ENCODE measurements at places on chromosomes 3 and 15.

DNA sequence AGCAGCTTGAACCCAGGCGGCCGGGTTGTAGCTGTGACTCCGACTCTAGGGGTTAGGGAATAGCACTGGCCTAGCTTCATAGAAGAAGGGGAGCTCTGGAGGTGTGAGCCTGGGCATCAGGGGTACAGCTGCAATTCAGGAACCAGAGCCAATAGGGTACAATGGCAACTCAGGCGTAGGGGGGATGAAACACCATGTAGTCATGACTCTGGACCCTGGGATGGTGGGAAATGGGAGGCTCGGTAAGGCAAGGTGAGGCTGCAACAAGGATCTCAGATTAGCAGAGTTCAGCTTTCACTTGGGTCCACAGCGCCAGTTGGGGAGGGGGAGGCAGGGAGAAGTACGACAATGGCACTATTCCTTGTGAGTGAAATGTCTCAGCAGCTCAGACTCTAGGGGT is 210.2 kb upstream of the LYSMD4 start:
- no peak for DNase-seq

GRCh38 chr3:149621218-149622005 is 36.4 kb downstream of the WWTR1 start:
- DNase-seq = no peak

GRCh38 chr3:67882981-67883380 is 228.6 kb upstream of the SUCLG2 start:
- DNase-seq = no peak

- no peak for DNase-seq
These were observed 5.9 kb downstream of the LRRC28 start for GRCh38 chr15:99257107-99257750.

- DNase-seq = no peak
These were observed 165.4 kb upstream of the KCNH8 start for GRCh38 chr3:18982920-18983319.

GRCh38 chr15:29278436-29279105 is 8.9 kb upstream of the NSMCE3 start:
- no peak for DNase-seq

DNA sequence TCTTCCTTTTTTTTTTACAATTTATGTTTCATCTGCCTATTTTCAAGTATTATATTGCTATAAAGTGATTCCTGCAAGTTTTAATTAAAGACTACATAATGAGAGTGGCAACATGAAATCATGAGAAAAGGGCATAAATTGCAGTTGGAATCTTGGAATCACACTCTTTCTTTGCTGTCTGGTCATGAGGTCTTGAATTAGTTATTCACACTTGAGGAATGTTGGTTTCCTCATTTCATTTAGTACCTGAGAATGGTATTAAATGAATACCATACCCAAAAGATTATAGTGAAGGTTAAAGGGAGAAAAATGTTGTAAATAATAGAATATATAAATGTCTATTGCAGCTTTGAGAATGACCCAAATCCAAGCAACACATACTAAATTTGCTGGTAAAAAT is 25.8 kb upstream of the CNTN3 start:
- DNase-seq = no peak

DNA sequence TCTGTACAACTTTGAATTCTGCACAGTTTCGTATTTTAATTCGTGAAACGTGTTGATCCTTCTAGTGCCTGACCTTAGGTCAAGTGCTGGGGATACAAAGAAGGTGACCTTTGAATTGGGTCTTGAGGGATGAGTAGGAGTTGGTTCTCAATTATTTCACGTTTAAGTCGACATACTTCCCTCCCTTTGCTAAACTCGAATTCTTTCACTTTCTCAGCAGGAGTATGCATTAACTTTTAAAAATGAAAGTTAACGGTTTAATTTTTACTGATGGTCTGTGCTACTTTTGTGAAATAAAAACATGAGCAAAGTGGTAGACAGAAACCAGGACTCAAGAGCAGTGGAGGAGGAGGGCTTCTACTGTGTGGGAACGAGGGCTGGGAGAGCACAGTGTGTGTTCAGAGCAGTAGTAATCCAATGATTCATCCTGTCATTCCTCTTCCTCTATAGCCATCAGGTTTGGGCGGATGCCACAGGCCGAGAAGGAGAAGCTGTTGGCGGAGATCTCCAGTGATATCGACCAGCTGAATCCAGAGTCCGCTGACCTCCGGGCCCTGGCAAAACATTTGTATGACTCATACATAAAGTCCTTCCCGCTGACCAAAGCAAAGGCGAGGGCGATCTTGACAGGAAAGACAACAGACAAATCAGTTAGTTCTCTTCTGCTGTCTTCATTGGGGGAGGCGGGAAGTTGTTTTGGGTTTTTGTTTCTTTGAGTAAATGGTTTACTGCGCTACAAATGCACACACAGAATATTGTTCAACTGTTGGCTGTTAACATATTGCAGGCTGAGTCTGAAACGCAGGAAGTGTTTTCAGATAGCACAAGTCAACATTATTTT is 78.6 kb upstream of the TSEN2 start:
- no peak for DNase-seq

DNA sequence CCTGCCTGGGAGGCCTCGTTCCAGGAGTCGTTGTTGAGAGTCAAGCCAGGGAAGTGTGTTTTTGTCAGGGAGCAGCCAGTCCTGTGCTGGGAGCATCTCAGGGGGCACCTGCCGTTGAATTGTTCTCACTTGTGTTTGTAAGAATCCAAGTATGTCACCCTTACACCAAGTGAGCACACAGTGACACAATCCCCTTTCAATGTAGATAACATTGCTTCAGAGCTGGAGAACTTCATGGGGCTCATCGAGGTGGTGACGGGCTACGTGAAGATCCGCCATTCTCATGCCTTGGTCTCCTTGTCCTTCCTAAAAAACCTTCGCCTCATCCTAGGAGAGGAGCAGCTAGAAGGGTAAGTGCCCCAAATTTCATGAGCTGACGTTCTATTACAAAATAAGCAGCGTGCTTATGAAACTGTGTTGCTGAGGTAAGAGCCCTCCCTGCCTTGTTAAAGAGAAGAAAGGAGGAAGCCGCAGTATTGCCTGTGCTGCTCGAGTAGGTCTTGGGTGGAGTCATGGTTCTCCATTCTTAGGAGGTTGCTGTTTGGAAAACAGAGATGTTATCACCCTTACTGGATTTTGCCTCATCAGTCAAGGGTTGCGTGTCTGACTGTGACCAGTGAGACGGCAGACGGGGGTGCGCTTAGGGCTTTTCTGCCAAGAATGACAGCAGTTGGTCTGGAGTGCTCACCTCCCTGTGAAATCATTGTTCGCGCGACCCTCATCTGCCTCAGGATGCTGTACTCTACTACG is 108.1 kb downstream of the PGPEP1L start:
- no peak for DNase-seq

DNA sequence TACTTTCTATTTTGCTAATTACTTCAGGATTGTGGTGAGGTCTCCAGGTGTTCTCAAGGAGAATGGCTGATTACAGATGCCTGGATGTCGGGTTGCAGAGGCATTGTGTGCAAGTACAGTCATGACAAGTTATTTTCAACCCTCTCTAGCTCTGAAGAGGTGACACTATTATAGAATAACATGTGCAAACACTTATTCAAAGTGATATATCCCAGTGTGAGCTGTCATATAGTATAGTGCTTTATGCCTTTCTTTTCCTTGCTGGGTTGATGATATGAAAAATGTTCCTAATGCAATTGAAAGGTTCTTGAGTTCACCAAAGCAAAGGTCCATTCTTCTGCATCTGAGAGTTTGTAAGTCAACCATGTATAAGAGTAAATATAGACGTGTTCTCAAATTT is 167.2 kb downstream of the SPATA16 start:
- no peak for DNase-seq

- DNase-seq = peak; percentile 56
These were observed 25.1 kb downstream of the C3orf18 start for GRCh38 chr3:50542177-50543034.

DNA sequence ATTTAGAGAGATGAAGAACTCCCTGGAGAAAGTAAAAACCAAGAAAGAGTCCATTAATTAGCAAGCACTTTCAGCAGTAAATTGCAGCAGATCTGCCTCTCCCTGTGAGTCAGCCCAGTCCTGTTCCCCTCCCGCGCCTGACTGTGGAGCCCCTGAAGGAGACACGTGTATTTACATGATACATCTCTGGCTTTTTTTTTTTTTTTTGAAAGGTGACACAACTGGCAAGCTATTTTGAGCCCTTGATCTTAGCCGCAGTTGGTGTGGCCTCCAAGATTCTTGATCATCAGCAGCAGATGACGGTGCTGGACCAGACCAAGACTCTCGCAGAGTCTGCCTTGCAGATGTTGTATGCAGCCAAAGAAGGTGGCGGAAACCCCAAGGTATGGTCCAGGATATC is 271.8 kb upstream of the TPM1 start:
- no peak for DNase-seq

- DNase-seq = no peak
These were observed 41.6 kb downstream of the WDR76 start for GRCh38 chr15:43868406-43868805.

GRCh38 chr3:157865352-157866000 is 240.7 kb downstream of the SHOX2 start:
- DNase-seq = peak; percentile 4

DNA sequence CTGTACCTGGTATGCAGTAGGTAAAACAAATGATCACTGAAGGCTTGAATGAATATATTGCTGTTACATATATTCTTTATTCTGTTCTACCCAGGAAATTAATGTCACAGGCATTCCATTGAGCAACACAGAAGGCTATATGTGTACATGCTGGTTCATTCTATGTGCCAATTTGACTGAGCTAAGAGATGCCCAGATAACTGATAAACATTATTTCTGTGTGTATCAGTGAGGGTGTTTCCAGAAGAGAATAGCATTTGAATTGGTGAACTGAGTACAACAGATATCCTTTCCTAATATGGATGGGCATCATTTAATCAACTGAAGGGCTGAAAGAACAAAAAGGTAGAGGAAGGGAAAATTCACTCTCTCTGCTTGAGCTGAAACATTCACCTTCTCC is 886.8 kb downstream of the FHIT start:
- DNase-seq = no peak

DNA sequence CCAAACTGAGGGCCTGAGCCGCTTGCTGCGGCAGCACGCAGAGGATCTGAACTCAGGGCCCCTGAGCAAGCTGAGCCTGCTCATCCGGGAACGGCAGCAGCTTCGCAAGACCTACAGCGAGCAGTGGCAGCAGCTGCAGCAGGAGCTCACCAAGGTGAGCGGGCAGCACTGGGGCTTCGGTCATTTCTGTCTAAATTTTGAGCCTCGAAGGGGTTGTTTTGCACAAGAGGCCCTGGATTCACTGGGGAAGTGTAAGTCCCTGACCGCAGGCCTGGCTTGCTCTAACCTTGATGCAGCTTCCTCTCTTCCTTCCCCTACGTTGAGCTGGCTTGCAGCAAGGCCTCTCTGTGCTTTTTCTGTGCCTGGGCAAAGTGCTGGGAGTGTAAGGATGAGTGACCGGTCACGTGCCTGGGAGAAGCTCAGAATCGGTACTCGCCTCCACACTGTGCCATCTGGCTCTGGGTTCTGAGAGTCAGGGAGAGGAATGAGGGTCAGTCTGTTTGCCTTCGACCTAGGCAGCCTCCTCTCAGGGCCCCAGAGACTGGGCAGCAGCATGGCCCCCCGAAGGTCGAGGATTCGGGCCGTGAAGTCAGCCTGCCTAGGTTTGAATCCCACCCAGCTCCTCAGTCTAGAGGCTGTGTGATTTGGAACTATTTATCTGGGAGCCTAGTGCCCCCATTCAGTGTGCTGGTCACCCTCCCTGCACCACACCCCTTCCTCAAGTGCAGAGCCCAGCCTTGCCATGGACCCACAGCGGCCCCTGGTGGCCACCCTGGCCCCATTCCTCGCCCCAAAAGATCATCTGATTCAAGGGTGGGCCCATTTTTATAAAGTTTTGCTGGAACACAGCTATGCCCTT is 1.4 kb downstream of the FES start:
- DNase-seq = peak; percentile 82

DNA sequence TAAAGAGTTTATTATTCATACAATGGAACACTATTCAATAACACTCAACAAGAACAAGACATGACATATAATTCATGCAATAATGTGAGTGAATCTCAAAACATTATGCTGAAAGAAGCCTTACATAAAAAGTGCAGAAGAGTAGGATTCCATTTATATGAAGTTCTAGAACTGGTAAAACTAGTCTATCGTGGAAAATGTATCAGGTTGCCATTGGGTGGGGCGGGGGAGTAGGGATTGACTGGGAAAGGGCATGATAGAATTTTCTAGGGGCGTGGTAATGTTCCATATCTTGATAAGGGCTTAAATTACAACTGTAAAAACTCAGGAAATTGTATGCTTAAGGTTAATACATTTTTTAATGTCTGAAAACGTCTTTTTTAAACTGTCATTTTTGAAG is 247.9 kb downstream of the SATB1 start:
- DNase-seq = no peak

GRCh38 chr15:95442107-95442719 is 888.3 kb upstream of the NR2F2 start:
- no peak for DNase-seq

DNA sequence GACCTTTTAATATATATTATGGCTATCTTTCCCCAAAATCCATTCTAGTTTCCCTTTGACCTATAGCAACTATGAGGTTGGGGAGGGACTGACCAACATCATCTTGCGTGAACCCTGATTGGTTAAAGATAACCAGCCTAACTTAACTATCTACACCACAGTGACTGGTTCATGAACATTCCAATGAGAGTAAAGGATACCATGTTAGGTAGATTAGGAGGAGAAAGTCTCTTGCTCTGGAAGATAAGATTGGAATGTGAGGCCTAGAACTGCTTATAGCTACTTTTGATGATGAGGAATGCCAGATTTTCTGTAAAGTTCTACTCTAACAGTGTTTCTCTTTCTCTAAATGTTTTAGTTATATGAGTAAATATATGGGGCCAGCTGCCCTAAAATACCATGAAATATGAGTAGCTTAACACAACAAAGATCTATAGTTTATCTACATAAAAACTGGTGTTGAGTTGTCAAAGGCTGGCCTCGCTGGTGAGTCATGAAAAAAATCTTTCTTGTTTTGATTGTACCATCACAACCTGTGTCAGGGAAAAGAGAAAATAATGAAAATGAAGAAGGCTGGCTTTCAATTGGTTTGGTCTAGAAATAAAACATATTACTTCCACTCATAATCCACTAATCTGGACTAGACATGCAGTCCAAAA is 481.4 kb downstream of the NSUN3 start:
- no peak for DNase-seq

DNA sequence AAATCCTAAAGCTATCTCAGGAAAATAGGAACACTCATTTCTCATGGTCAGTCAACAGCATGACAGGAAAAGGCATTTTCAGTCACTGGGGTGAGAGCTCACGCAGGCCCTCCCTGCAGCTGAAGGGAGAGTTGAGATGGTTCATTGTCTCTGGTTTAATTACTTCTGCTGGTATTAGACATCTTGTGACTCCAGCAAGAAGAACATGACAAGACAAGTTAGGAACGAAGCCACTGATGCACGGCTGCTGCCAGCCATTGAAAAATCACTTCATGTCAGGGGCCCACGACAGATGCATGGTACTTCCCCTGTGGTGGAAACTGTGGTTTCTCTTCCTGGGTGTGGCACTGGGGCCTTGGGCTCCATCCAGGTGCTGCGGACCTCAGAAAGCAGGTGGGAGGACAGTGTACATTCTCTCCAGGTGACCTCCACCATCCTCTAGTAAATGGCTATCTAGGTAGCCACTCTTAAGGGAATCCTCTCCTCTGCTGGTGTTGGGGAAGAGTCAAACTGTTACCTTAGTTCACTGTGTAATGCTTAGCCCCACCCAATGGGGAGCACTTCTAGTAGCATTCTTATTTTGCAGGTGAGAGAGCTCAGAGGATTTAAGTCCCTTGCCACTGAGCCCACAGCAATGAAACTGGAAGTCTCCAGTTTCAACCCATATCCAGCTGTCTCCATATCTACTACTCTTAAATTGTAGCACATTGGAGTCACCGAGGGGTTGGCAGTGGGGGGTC is 274.2 kb downstream of the LRTM1 start:
- DNase-seq = no peak

- DNase-seq = peak; percentile 22
These were observed 400.2 kb upstream of the TBL1XR1 start for GRCh38 chr3:177597311-177598096.

Data from activated gamma-delta T cell treated with Interleukin-2 at 50 U/mL for 16 hours (primary cell).